ENCODE measurements at places on chromosomes 7 and 10. TPM values are rescaled to one million over a fixed set of nuclear protein-coding genes. Genes with fewer than 3 reads are reported as not detected.

Gene OGDH
- total RNA-seq: 105 TPM

Gene LEP
- not detected for total RNA-seq

Gene COX15
- total RNA-seq: 36.7 TPM

Gene A1CF
- not detected for total RNA-seq

Gene NPFFR1
- total RNA-seq: not detected

Gene OR13A1
- not detected for total RNA-seq

DNA sequence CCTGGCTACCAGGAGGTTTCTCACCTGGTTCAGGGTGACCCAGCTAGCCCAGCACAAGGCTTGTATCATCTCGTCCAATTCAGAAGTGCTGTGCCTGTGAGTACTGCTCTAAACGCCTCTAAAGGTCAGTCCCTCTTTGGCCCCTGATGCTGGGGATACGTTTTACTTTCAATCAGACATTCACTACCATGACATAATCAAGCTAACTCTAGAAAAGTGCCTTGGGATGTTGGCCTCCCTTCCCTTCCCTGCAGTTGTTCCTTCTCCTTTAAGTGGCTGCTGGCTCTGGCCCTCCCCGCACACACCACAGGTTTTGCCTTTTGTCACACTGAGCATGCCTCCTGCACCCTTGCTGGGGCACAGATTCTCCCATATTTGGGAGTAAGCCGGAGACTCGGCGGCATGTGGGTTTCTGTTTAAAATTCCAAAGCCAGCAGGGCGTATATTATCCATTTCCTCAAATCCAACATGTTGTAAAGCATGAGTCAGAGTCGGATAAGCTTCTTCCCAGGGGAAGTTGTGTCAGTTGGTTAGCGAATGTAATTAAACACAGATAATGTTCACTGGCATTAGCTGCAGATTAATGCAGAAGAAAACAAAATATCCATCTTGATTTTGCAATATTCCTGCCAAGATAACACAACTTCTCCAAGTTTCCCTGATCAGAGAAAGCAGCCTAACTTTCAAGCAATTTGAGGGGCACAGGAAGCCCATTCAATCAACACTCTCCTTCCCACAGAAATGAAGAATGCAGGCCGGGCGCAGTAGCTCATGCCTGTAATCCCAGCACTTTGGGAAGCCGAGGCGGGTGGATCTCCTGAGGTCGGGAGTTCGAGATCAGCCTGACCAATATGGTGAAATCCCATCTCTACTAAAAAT lies 31.8 kb upstream of the VCL start:
- H3K4me1 ChIP-seq: no peaks in the 10 kb centered on the region
- H3K36me3 ChIP-seq: no peaks in the 10 kb centered on the region
- no peak for DNase-seq
- H3K4me3 ChIP-seq: no peak overlapping the region
- no peak overlapping the region for H3K27ac ChIP-seq
- peaks cover 14% of the 10 kb centered on the region for H3K27me3 ChIP-seq

GRCh38 chr10:5376450-5376849 lies 11.7 kb downstream of the UCN3 start:
- H3K4me1 ChIP-seq: no peaks in the 10 kb centered on the region
- DNase-seq: no peak
- no peak overlapping the region for H3K27ac ChIP-seq
- no peaks in the 10 kb centered on the region for H3K36me3 ChIP-seq

- peak; percentile 28 for DNase-seq
- no peak overlapping the region for H3K4me3 ChIP-seq
- H3K36me3 ChIP-seq: no peaks in the 10 kb centered on the region
- no peak overlapping the region for H3K27ac ChIP-seq
- no peaks in the 10 kb centered on the region for H3K27me3 ChIP-seq
Observed at GRCh38 chr7:44534501-44534900, 6.6 kb downstream of the NPC1L1 start.

- H3K36me3 ChIP-seq: no peaks in the 10 kb centered on the region
- H3K4me1 ChIP-seq: no peaks in the 10 kb centered on the region
- H3K27ac ChIP-seq: no peak overlapping the region
Observed at GRCh38 chr10:13492493-13493180, 36.2 kb downstream of the BEND7 start.

- peaks cover 9% of the 10 kb centered on the region for H3K27me3 ChIP-seq
- DNase-seq: no peak
- H3K36me3 ChIP-seq: no peaks in the 10 kb centered on the region
- peaks cover 11% of the 10 kb centered on the region for H3K4me1 ChIP-seq
- peak overlapping the region; percentile 9 for H3K4me3 ChIP-seq
- no peak overlapping the region for H3K27ac ChIP-seq
Observed at GRCh38 chr10:3554121-3554522, 230.9 kb downstream of the KLF6 start.

DNA sequence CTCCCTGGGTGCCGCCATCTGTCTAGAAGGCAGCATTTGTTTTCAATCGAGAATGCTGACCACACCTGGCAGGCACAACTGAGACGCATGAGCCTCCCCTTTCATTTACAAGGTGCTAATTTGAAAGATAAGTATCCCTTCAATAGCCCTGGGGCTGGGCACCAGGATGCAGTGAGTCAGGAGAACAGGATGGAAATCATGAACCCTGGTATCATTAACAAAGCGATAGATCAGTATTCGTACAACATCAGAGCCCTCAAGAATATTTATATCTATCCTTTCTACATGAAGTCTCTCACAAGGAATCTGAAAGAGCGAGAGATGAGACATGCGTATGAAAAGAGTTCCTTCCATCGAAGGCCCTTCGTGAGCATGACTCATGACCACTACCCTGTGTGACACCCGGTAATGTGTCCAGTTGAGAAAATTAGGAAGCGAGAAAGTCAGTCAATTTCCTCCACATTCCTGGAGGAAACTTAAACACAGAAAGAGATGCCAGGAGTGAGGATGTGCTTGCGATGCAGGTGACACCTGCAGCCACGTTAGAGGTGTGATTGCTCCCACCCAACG lies 123.1 kb upstream of the PITRM1 start:
- no peak overlapping the region for H3K27ac ChIP-seq
- H3K36me3 ChIP-seq: no peaks in the 10 kb centered on the region
- H3K27me3 ChIP-seq: peaks cover 19% of the 10 kb centered on the region
- no peaks in the 10 kb centered on the region for H3K4me1 ChIP-seq
- no peak for DNase-seq
- H3K4me3 ChIP-seq: no peak overlapping the region

DNA sequence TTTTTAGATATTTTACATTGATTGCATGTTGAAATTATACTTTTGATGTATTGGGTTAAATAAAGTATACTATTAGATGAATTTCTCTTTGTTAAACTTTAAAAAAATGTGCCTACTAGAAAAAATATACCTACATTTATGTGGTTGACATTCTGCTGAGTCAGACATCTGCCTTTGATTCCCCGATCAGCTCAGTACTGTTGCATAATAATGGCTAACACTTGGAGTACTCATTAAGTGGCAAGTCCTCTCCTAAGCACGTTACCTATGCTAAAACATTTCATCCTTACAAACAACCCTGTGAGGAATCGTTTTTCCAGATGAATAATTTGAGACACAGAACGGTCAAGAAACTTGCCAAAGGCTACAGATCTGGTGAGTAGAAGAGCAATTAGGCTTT lies 14.0 kb upstream of the SEM1 start:
- no peak overlapping the region for H3K4me3 ChIP-seq
- H3K27ac ChIP-seq: no peak overlapping the region
- H3K4me1 ChIP-seq: no peaks in the 10 kb centered on the region

DNA sequence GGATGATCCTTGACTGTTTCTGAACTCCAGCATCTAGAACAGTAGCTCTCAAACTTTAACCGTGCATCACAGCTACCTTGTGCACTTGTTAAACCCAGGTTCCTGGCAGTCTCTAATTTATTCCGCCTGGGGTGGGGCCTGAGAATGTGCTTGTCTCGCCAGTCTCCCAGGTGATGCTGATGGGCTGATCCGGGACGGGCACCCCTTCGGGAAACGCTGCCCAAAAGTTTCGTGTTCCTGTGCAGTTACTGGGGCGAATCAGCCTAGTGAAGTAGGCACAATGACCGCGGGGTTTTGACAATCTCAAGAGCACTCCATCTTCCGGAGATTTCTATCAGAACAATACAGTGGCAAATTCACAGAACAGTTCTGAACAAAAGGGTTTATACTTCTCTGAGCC lies 29.9 kb downstream of the ADCYAP1R1 start:
- no peak overlapping the region for H3K27ac ChIP-seq
- H3K4me1 ChIP-seq: no peaks in the 10 kb centered on the region
- no peak overlapping the region for H3K4me3 ChIP-seq
- no peak for DNase-seq
- peaks cover 4% of the 10 kb centered on the region for H3K27me3 ChIP-seq

DNA sequence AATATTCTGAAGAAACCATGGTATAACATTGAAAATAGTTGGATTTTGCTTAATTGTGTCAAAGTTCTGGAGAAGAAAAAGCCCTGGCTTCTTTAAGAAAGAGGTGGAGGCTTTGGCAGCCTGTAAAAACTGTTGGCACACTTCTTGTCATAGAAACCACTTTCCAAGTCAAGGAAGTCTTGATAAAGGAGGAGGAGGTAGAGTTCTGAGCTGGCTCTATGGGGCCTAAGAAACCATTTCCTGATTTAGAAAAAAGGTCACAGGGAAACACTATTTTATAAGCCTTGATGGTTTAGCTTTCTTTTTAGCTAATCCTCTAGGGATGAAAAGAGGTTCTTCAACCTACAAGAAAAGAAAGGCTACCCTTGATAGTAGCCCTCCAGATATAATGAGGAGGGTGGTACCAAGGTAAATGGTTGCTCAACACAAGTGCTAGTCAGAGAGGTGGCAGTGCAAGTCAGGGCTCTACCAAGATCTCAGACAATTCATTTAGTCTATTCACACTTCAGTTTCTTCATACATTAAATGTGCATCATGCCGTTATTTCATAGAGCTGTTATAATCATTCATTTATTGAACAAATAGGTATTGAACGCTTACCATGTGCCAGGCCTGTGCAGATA lies 346.9 kb downstream of the RNLS start:
- no peak overlapping the region for H3K4me3 ChIP-seq
- peaks cover 8% of the 10 kb centered on the region for H3K36me3 ChIP-seq
- peaks cover 3% of the 10 kb centered on the region for H3K27me3 ChIP-seq
- no peak overlapping the region for H3K27ac ChIP-seq
- peaks cover 19% of the 10 kb centered on the region for H3K4me1 ChIP-seq

DNA sequence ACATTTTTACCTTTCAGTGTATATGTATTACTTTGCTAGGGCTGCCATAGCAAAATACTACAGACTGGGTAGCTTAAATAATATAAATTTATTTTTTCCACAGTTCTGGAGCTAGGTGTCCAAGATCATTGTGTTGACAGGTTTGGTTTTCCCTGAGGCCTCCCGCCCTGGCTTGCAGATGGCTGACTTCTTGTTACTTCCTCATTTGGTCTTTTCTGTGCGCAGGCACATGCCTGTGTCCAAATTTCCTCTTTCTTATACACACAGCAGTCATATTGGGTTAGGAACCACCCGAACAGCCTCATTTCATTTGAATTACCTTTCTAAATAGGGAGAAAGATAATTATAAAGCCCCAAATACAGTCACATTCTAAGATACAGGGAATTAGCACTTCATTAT lies 521.6 kb upstream of the SORCS1 start:
- H3K27me3 ChIP-seq: no peaks in the 10 kb centered on the region
- H3K27ac ChIP-seq: no peak overlapping the region
